ENCODE measurements at places on chromosomes 6 and 20.

- no peak for DNase-seq
These were observed 295.5 kb upstream of the PRDM1 start for GRCh38 chr6:105790635-105791034.

DNA sequence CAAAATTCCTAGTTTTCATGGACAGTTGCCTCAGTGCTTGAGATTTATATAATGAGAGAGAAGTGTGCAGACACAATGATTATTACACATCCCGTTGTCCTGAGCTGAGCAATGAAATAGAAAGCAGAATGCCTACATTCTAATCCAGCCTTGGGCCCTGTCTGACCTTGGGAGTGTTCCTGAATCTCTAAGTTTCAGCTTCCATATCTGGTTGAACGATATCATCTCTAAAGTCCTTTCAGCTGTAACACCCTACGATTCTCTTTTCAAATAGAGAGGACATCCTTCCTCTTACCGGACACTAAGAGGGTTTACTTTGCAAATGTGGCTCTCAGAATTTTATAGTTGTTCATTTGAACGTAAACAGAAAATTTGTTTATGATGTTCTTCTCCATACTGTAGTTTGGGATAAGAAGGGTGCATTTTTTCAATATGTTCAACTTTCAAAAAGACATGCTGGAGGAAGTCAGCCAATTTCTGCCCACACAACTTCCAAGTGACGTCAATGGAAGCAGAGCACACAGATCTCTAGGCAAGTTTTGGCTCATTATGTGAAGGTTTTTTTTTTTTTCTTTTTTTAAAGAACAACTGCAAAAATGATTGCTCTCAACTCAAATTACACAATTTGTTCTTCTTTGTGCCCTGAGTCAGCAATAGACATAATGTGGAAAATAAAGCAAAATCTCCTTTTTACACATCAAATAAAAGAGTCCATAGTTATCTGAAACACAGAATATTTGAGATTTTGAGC, 50.4 kb downstream of the PDE7B start:
- DNase-seq = no peak

DNA sequence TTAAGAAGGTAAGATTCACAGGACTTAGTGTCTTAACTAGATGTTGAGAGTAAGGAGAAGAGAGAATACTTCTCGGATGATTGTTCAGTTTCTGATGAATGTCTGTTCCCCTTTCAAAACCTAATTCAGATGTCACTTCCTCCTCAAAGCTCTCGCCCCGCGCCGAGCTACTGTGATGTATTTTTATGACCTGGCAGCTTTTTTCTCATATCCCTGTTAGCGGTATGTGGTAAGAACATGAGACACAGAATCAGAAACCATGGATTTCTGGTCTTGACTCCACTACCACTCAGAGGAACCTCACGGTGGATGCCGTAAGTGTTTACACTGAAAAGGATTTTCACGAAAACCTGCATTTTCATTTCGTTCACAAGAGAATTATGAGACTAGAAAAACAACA, 48.4 kb downstream of the CEP43 start:
- DNase-seq = no peak

GRCh38 chr20:62644044-62644795, 1.9 kb downstream of the SLCO4A1 start:
- DNase-seq = no peak

- DNase-seq = no peak
These were observed 59.9 kb upstream of the TINAG start for GRCh38 chr6:54248319-54248718.

- no peak for DNase-seq
These were observed 27.3 kb downstream of the ADA start for GRCh38 chr20:44624152-44624551.

GRCh38 chr6:7451326-7451725, 61.7 kb downstream of the RIOK1 start:
- DNase-seq = no peak

DNA sequence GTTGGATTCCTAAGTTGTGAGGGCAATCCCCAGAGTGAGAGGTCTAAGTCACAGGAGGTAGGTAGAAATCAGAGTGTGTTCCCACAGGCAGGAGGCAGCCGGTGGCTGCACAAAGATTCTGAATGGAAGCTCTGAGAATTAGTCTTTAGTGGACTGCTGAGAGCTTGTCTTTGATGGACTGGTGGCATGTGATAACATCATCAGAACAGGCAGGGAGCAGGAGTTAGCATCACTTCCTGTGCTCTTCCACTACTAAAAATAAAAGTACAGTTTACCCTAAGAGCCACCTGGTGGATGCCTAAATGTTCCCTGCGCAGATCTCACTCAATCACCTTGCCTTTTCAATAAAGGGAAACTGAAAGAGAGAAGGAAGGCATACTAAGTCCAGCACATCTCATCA, 294.6 kb upstream of the POU3F2 start:
- no peak for DNase-seq

GRCh38 chr6:161303628-161304340, 29.9 kb upstream of the AGPAT4 start:
- no peak for DNase-seq

GRCh38 chr20:23654000-23654399, 16.2 kb upstream of the CST3 start:
- no peak for DNase-seq

- DNase-seq = no peak
These were observed 32.5 kb downstream of the DLL1 start for GRCh38 chr6:170258407-170258806.

- no peak for DNase-seq
These were observed 78.7 kb downstream of the GMDS start for GRCh38 chr6:2166717-2167116.
